Ovary (tissue), 10 donors: ENCODE measurements at places on chromosomes 12 and 14. TPM values are rescaled to one million over a fixed set of nuclear protein-coding genes. Genes with fewer than 3 reads are reported as not detected.

Gene OR10G3
- not detected for total RNA-seq

Gene FGD6
- total RNA-seq: 15.2 TPM

- no peak for DNase-seq
Measured at GRCh38 chr12:32076941-32077340, 29.7 kb upstream of the BICD1 start.

Gene ISCA2
- total RNA-seq: 29.8 TPM

DNA sequence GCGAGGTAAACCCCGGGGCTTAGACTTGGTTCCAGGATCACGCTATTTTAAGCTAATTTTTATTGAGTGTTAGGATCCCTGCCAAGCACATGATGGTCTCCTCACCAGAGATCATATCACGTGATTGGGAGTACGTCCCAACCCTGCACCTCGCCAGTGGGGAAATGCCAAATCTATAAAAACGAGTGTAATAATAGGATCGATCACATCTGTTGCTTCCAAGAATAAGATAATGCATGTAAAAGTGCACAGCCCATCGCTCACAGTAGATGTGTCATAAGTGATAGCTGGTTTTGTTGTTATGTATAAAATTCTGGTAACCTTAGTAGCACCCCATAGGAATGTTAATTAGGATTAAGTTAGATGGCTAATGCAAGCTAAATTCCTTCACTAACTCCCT, 581.0 kb upstream of the TMEM132C start:
- no peak for DNase-seq
